ENCODE measurements at places on chromosomes 7 and 10.

GRCh38 chr7:151724250-151724915, 152.5 kb downstream of the PRKAG2 start:
- no peak for DNase-seq

DNA sequence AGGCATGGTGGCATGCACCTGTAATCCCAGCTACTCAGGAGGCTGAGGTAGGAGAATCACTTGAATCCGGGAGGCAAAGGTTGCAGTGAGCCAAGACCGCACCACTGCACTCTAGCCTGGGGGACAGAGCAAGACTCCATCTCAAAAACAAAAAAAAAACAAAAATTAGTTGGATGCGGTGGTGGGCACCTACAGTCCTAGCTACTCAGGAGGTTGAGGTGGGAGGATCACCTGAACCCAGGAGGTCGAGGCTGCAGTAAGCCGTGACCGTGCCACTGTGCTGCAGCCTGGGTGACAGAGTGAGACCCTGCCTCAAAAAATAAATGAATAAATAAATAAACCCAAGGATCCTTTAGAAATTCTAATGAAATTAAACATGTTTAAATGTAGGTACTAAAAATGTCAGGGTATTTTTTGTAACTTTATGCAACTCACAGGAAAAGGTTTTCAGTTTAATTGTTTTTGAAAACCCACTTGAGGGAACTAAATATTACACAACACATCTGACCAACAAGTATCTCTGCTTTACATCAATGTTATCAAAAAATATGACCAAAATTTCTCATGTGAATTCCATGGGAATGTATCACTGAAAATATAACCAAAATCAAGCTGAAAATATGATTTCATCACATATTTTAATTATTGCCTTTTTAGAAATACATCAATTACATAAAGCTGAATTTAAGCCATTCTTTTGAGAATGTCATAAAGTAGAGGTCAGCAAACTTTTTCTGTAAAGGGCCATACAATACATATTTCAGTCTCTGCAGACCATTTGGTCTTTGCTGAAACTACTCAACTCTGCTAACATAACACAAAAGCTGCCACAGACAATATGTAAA, 23.9 kb downstream of the UPF2 start:
- DNase-seq = no peak

GRCh38 chr10:49309691-49310411, 10.9 kb downstream of the C10orf71 start:
- DNase-seq = no peak

GRCh38 chr10:22620929-22621328, 93.4 kb downstream of the PIP4K2A start:
- no peak for DNase-seq

Data from NCI-H1105 treated with DMSO at 0.1 percent for 48 hours (cell line).